ENCODE measurements at places on chromosomes 5 and 9.

- DNase-seq, result no peak
These were observed 155.1 kb downstream of the CCDC192 start for GRCh38 chr5:127858116-127858784.

DNA sequence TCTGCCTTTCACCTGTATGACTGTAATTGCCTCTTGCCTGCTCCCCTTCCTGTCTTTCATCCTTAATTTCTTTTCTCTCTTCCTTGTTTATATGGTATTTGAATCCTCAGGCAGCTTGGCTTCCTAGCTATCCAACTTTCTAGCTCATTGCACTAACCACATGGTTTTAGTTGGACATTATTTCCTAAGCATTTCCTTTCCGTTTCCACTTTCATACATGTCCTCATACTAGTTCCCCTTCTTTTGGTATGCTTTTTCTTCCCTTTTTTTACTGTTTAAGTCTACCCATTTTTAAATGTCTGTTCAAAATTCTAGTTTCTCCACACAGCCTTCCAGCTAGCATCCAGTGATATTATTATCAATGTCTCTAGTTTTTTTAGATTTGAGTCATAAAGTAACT lies 6.6 kb downstream of the CWC27 start:
- DNase-seq, result no peak

DNA sequence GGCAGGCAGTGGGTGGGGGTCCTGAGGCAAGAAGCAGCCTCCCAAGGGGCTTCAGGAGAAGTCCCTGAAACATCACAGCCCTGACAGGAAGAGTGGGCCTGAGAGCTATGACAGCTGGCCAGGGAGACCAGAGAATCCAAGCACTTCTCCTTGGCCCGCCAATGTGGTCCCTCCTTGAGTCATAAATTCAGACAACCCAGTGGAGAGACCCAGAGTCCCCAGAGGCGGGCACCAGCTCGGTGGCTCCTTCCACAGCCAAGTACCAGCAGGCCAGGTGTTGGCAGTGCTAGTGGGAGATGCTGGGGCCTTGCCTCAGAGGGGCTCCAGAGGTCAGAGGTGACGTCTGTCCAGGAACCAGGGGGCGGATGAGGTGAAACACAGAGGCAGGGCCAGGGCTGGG lies 1.6 kb upstream of the DOK3 start:
- DNase-seq, result no peak

- no peak for DNase-seq
These were observed 442.5 kb upstream of the KLF4 start for GRCh38 chr9:107932046-107932445.

GRCh38 chr5:89303033-89303480 lies 420.1 kb upstream of the MEF2C start:
- no peak for DNase-seq

- no peak for DNase-seq
These were observed 90.1 kb downstream of the LMNB1 start for GRCh38 chr5:126866851-126867636.
